Activated CD4-positive, alpha-beta T cell treated with anti-CD3 and anti-CD28 coated beads, Interleukin-2, amount 10 ng/mL, durations not matched to agents 7 days and 5 days (primary cell): ENCODE measurements at places on chromosomes 3 and 15. TPM values are rescaled to one million over a fixed set of nuclear protein-coding genes. Genes with fewer than 3 reads are reported as not detected.

DNA sequence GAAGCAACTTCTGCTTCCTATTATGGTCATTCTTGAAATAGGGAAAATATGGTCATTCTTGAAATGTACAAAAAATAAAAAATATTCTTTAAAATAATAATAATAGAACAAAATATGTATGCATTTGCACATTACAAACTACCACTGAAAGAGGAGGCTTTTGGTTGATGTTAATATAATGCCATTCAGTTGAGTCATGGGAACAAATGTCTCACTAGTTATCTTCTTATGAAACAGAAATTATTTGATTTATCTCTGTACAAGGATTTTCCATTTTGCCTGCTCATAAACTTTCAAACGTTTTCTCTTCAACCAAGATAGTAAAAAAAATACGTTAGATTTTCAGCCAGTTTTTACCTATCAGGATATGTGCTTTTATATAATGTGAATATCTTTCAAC is 1662.7 kb downstream of the OTOL1 start:
- H3K4me1 ChIP-seq, result no peaks in the 10 kb centered on the region
- no peak overlapping the region for H3K27ac ChIP-seq
- no peak overlapping the region for H3K4me3 ChIP-seq
- no peaks in the 10 kb centered on the region for H3K36me3 ChIP-seq
- no peak for DNase-seq
- H3K27me3 ChIP-seq, result no peaks in the 10 kb centered on the region

- no peaks in the 10 kb centered on the region for H3K36me3 ChIP-seq
- H3K27ac ChIP-seq, result no peak overlapping the region
- DNase-seq, result no peak
- H3K4me3 ChIP-seq, result no peak overlapping the region
These were observed 18.1 kb upstream of the AGBL1 start for GRCh38 chr15:86061581-86061980.

GRCh38 chr3:141009496-141009895 is 41.7 kb upstream of the SPSB4 start:
- DNase-seq, result no peak
- no peak overlapping the region for H3K27ac ChIP-seq
- no peaks in the 10 kb centered on the region for H3K36me3 ChIP-seq
- peaks cover 37% of the 10 kb centered on the region for H3K27me3 ChIP-seq
- no peak overlapping the region for H3K4me3 ChIP-seq
- H3K4me1 ChIP-seq, result peaks cover 5% of the 10 kb centered on the region

- no peak overlapping the region for H3K4me3 ChIP-seq
- no peaks in the 10 kb centered on the region for H3K4me1 ChIP-seq
- H3K27ac ChIP-seq, result no peak overlapping the region
- H3K27me3 ChIP-seq, result no peaks in the 10 kb centered on the region
These were observed 78.6 kb upstream of the ADAMTS9 start for GRCh38 chr3:64766440-64766839.

GRCh38 chr15:80698676-80699075 is 3.6 kb downstream of the ABHD17C start:
- no peak overlapping the region for H3K27ac ChIP-seq
- DNase-seq, result no peak
- no peak overlapping the region for H3K4me3 ChIP-seq

DNA sequence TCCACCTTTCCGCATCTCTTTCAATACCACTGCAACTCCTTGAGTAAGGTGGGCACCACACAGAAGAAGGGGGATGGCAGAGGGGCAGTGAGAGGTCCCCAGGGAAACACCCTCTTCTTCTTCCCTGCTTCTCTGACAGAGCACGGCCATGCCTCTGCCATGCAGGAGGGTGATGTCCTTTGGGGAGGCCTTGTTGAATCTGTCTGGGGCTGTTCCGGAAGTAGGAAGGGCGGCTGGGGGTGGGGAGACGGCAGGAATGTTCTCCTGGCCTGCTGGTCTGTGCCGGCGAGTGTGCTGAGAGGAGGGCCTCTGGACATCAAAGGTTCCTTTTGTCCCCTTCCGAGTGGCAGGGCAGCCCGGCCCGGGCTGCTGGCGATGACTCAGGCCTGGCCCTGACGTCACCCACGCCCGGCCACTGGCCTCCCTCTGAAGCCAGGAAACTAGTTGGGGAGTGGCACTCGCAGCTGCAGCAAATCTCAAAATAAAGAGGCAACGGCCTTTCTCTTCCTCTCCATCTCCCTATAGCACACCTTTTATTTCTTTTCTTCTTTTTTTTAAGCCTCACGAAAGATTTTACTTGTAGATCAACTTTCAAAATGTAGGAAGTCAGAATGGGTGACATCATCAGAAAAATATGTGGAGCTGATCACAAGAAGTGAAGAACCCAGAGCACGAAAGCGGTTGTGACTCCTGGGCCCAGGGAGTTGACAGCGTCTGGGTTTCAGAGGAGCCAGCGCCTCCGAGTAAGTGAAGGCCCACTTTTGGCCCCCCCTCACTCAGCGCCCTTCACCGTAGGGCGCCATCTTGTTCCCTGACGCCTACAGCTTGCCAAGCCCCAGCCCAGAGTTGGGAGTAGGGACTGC is at the start of gene ZBTB38:
Gene ZBTB38, plus strand, starts transcription at position 443 of the 863 bp plus-strand sequence. CDS start 73,885 bp downstream, outside the sequence.
- no peaks in the 10 kb centered on the region for H3K36me3 ChIP-seq
- no peak for DNase-seq
- peaks cover 12% of the 10 kb centered on the region for H3K4me1 ChIP-seq
- no peaks in the 10 kb centered on the region for H3K27me3 ChIP-seq
- H3K4me3 ChIP-seq, result no peak within 1 kb of the TSS

- H3K27ac ChIP-seq, result no peak overlapping the region
- H3K36me3 ChIP-seq, result no peaks in the 10 kb centered on the region
- DNase-seq, result no peak
- no peak overlapping the region for H3K4me3 ChIP-seq
These were observed 61.7 kb upstream of the GLCE start for GRCh38 chr15:69098771-69099170.

GRCh38 chr3:150237490-150237889 is 170.6 kb upstream of the TSC22D2 start:
- DNase-seq, result no peak
- H3K4me1 ChIP-seq, result no peaks in the 10 kb centered on the region
- H3K36me3 ChIP-seq, result no peaks in the 10 kb centered on the region
- peaks cover 3% of the 10 kb centered on the region for H3K27me3 ChIP-seq
- no peak overlapping the region for H3K27ac ChIP-seq

DNA sequence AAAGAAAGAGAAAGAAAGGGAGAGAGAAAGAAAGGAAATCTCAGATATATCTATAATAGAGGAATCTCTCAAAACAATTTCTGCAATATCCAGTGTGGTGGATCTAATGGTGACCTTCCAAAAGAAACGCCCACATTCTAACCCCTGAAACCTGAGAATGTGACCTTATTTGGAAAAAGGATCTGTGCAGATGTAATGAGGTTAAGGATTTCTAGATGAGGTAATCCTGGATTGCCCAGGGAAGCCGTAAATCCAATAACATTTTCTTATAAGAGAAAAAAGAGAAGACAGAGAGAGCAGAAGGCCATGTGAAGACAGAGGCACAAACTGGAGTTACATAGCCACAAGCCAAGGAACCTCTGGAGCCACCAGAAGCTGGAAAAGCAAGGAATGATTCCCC is 307.6 kb downstream of the ZBTB20 start:
- DNase-seq, result no peak
- no peaks in the 10 kb centered on the region for H3K4me1 ChIP-seq
- H3K27me3 ChIP-seq, result no peaks in the 10 kb centered on the region
- no peak overlapping the region for H3K4me3 ChIP-seq
- no peak overlapping the region for H3K27ac ChIP-seq

DNA sequence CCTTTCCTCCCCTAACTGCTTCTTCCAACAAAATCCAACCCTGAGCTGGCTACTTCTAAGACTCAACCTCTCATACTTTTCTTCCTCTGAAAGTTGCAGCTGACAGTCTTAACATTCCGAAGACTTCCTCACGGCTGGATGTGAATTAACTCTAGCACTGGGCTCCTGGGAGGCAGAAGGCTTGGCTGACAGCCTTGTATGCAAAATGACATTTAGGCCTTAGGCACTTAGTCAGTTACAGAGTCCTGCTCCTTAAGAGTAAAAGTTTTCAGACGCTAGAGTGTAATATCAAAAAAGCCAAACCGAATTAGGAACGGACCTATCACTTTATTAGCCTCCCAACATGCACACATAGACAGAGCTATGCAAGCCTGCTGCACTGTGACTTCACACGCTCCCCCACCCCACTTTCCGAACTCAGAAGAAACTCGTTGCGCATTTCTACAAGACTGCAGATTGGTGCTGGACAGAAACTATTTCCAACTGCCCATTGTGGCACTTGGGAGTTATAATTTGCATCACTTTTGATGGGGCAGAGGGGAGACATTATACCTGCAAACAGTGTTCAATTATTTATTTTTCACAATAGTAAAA is 15.5 kb upstream of the ANXA2 start:
- DNase-seq, result no peak
- H3K4me1 ChIP-seq, result peaks cover 12% of the 10 kb centered on the region
- H3K27ac ChIP-seq, result no peak overlapping the region
- H3K27me3 ChIP-seq, result no peaks in the 10 kb centered on the region
- peaks cover 3% of the 10 kb centered on the region for H3K36me3 ChIP-seq

GRCh38 chr15:89393056-89393455 is 58.4 kb upstream of the POLG start:
- no peak overlapping the region for H3K4me3 ChIP-seq
- H3K27me3 ChIP-seq, result peaks cover 52% of the 10 kb centered on the region
- no peak overlapping the region for H3K27ac ChIP-seq
- no peak for DNase-seq
- H3K4me1 ChIP-seq, result no peaks in the 10 kb centered on the region
- H3K36me3 ChIP-seq, result no peaks in the 10 kb centered on the region

GRCh38 chr15:65115542-65115941 is 542 bp upstream of the UBAP1L start:
- H3K27ac ChIP-seq, result no peak overlapping the region
- no peaks in the 10 kb centered on the region for H3K27me3 ChIP-seq
- DNase-seq, result no peak
- no peaks in the 10 kb centered on the region for H3K4me1 ChIP-seq
- H3K36me3 ChIP-seq, result peaks cover 34% of the 10 kb centered on the region

- H3K27me3 ChIP-seq, result no peaks in the 10 kb centered on the region
- peaks cover 38% of the 10 kb centered on the region for H3K4me1 ChIP-seq
- peak overlapping the region; percentile 6 for H3K27ac ChIP-seq
- peaks cover 57% of the 10 kb centered on the region for H3K36me3 ChIP-seq
- no peak for DNase-seq
- H3K4me3 ChIP-seq, result no peak overlapping the region
These were observed 56.2 kb downstream of the NBEAL2 start for GRCh38 chr3:47035645-47036044.

DNA sequence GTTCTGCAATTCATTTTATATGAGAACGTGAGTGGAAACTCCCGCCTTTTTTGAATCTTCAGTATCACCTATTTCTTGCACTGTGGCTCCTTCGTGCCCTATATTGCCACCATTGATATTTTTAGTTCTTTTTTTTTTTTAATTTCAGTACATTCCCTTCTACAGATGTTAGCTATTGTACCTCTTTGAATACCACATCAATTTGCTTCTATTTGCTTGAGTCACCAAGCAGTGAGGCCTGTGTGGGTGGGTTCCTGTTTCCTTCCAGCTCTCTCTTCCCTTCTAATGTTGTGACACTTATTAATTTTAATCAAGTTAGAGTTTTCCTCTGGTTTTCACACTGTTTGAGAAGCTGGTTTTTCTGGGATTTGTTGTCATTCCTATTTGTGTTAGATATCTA is 8.7 kb downstream of the HACD2 start:
- no peaks in the 10 kb centered on the region for H3K27me3 ChIP-seq
- H3K4me1 ChIP-seq, result peaks cover 10% of the 10 kb centered on the region

- H3K27me3 ChIP-seq, result peaks cover 6% of the 10 kb centered on the region
- no peak overlapping the region for H3K4me3 ChIP-seq
- no peaks in the 10 kb centered on the region for H3K36me3 ChIP-seq
- peaks cover 23% of the 10 kb centered on the region for H3K4me1 ChIP-seq
These were observed 175.7 kb downstream of the TMEM108 start for GRCh38 chr3:133213937-133214336.

DNA sequence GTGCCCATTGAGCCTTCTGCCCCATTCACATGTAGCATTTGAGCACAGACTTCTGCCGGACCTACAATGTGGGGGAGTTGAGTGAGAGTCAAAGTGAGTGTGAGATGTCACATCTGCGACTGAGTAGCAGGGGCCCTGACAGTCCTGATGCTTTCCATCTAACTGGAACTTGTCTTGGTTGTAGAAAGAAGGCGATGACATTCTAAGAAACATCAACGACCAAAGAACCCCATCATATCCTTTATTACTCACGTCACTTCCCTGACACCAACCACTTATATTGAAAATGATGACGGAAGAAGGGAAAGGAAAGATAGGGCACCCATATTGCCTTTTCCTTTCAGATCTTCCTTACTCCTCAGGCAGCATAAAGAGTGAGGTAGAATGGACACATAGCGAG is 30.5 kb downstream of the SMAD3 start:
- no peak for DNase-seq
- H3K4me1 ChIP-seq, result peaks cover 87% of the 10 kb centered on the region
- H3K27ac ChIP-seq, result peak overlapping the region; percentile 50
- no peak overlapping the region for H3K4me3 ChIP-seq
- peaks cover 69% of the 10 kb centered on the region for H3K36me3 ChIP-seq

GRCh38 chr3:155093261-155093660 is 13.1 kb downstream of the MME start:
- no peaks in the 10 kb centered on the region for H3K27me3 ChIP-seq
- H3K27ac ChIP-seq, result no peak overlapping the region
- no peaks in the 10 kb centered on the region for H3K36me3 ChIP-seq

GRCh38 chr3:127439621-127440020 is 150.9 kb downstream of the TPRA1 start:
- H3K4me3 ChIP-seq, result no peak overlapping the region
- H3K27me3 ChIP-seq, result peaks cover 2% of the 10 kb centered on the region
- no peak overlapping the region for H3K27ac ChIP-seq
- no peaks in the 10 kb centered on the region for H3K36me3 ChIP-seq
- H3K4me1 ChIP-seq, result no peaks in the 10 kb centered on the region
- DNase-seq, result no peak

- H3K27ac ChIP-seq, result no peak overlapping the region
- no peaks in the 10 kb centered on the region for H3K36me3 ChIP-seq
- no peaks in the 10 kb centered on the region for H3K4me1 ChIP-seq
- no peak for DNase-seq
These were observed 10.9 kb upstream of the COL6A6 start for GRCh38 chr3:130506031-130506430.

GRCh38 chr15:90986790-90987507 is 7.4 kb downstream of the PRC1 start:
- peaks cover 46% of the 10 kb centered on the region for H3K36me3 ChIP-seq
- peak overlapping the region; percentile 38 for H3K27ac ChIP-seq
- DNase-seq, result no peak
- no peaks in the 10 kb centered on the region for H3K27me3 ChIP-seq
- peaks cover 67% of the 10 kb centered on the region for H3K4me1 ChIP-seq
- H3K4me3 ChIP-seq, result no peak overlapping the region

LNP1 gene
- total RNA-seq, result 0.72 TPM

PPP1R14D gene
- not detected for total RNA-seq

ACKR2 gene
- total RNA-seq, result 0.73 TPM

PLS1 gene
- total RNA-seq, result 2.6 TPM

CGNL1 gene
- total RNA-seq, result not detected
